ENCODE measurements at places on chromosomes 4 and X.

DNA sequence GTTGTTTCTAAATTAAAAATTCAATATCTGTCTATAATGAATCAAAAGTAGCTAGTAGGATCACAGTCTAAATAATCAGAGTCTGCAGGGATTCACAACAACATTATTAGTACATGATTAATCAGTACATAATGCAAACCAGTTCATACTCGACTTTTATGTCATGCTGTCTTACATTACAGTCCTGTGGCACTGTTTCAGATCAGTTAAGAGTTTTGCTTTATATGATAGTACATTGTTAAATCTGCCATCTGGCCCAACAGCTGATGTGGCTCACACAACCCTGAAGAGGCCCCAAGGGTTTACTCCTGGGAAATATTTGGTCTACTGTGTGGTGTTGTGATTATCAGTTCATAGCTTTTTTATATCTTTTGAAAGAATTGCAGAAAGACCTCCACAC is 247.1 kb upstream of the ETNPPL start:
- no peak for DNase-seq

GRCh38 chr4:18934197-18934596 is 912.6 kb upstream of the LCORL start:
- no peak for DNase-seq

DNA sequence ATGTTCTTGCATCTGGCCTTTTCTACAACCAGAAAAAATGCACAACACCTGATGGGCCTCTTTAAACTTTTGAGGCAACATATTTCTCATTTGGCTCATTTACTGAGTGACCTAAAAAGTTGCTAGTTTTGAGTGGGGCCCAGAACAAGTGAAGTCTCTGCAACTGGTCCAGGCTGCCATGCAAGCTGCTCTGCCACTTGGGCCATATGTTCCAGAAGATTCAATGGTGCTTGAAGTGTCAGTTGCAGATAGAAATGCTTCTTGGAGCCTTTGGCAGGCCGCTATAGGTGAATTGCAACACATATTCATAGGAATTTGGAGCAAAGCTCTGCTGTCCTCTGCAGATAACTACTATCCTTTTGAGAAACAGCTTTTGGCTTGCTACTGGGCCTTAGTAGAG is 66.4 kb upstream of the RLIM start:
- DNase-seq: no peak

DNA sequence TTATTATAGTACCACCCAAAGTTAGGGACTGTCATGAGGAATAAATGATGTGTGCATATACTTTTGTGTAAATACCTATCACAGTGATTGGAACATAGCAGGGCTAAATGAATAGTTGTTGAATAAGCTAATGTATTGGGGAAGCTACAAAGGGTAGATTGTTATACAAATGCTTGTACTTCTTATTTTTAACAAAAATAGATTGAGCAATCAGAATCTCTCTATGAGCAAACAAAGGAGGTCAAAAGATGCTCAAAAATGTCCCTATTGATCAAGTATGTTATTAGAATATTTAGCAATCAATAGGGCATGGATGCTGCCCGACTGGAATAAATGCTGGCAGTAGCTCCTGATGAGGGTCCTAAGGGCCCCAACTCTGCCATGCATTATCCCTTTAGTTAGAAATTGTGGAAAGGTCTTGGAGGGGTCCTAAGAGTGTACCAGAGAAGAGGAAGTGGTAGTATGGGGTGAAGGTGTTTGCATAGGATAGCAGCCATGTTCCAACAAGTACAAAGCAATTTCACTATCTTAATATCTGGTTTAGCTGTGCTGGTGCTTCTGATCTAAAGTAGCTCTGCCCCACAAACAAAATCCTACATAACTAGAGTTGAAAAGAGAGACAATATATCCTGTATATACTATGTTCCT is 33.1 kb upstream of the TAPT1 start:
- DNase-seq: no peak

- no peak for DNase-seq
These were observed 43.0 kb upstream of the GABRA2 start for GRCh38 chr4:46432923-46433322.

- no peak for DNase-seq
These were observed 24.4 kb downstream of the CLDN22 start for GRCh38 chr4:183295711-183296110.

DNA sequence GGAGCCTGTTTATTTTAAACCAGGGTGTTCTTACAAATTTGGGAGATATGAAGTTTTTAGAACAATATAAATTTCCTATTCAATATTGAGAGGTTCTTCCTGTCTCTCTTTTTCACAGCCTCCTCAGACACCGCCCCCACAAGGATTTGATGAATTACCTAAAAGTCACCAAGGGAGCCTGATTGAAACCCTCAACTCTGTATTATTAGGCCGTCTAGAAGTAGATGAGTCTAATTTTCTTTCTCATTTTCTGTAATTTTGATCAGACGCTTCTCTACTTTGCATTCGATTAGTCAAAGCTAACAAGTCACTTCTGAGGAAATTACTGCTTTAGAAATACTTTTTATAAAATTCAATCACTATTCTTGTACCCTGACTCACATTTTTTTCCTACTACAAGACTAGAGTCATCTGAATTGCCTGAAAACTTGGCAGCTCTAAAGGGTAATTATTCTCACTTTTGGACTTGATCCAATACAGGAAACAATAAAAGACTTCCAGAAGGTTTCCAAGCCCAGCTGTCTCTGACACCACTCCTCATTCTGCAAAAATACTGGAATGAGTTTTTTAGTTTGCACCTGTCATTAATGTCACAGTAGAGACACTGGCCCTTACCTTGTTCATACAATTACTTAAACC is 111.2 kb downstream of the ELOVL6 start:
- no peak for DNase-seq

DNA sequence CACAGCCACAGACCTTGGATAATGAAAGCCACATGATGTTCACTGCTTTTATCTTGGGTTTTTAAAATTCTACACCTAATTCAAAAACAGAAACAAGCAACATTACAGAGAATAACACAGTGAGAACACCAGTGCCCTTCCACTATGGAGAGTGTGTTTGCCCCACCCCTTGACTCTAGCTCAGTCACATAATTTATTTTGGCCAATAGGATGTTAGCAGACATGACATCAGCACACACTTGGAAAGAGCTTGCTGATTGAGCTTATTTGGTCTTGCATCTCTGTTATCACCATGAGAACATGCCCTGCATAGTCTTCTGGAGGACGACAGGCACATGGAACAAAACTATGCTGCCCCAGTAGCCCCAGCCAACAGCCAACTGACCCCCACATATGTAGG is 118.1 kb downstream of the HNRNPD start:
- no peak for DNase-seq

DNA sequence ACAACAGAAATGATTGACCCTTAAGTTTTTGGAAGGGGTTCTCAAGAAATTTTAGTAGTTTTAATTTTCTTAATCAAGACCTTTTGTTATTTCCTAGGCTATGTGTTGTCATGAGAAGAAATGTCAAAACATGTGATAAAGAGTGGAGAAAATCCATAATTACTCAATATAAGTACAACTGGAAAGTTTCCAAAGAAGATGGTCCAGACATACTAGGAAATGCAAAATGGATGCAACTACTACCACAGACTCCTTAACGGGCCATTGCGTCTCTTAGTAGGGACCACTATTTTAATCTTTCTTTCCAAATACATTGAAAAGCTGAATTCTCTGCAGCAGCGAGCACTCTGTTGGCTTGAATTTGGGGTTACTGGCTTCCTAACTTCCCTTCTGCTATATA is 148.8 kb downstream of the NWD2 start:
- no peak for DNase-seq

DNA sequence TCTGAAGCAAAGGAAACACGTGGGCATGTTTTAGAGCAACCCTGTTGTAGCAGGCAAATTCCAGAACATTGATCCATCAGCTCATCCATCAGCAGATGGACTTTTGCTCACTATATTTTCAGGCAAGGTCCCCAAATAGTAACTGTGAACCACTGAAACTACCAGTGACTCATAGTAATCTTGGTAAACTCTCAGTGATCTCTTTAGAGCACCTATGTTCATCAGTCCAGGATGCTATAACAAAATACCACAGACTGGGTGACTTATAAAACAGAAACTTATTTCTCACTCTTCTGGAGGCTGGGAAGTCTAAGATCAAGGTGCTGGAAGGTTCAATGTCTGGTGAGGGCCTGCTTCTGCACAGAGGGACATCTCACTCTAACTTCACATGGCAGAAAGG is 28.9 kb upstream of the BTC start:
- no peak for DNase-seq

DNA sequence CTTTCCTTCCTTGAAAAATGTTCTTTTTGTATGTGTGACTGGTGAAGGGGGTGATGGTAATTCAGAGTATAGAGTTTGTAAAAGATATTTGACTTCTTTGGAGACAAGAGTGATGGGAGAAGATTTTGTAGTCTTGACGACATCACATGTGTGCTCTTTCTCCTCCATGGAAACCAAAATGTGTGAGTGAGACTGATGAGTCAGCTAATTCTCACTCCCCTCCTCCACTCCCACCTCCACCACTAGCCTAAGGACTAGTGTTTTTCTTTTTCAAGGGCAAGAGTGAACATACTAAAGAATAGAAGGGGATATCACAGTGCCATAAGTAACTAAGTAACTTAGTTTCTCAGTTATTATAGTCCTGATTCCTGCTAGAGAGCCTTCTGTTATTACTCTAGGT is 14.0 kb upstream of the DGKK start:
- no peak for DNase-seq

All from CD4-positive, alpha-beta T cell treated with Interleukin-1 beta for 1 hour (primary cell).